ENCODE measurements at places on chromosomes 5 and 9. TPM values are rescaled to one million over a fixed set of nuclear protein-coding genes. Genes with fewer than 3 reads are reported as not detected.
A peak's percentile ranks its signal among the peaks of the same experiment; 100 is the strongest.

SPINK1 gene
- total RNA-seq: 1.4 TPM

FOXD4 gene
- total RNA-seq: 0.26 TPM

PCDHGC3 gene
- 27.4 TPM for total RNA-seq

MAMDC2 gene
- 5.4 TPM for total RNA-seq

PRUNE2 gene
- total RNA-seq: 3.3 TPM

KIF4B gene
- total RNA-seq: 0.03 TPM

PAPPA gene
- 0.41 TPM for total RNA-seq

HAUS6 gene
- total RNA-seq: 56.1 TPM

FAM221B gene
- total RNA-seq: not detected

FOXD4L4 gene
- total RNA-seq: not detected

DNA sequence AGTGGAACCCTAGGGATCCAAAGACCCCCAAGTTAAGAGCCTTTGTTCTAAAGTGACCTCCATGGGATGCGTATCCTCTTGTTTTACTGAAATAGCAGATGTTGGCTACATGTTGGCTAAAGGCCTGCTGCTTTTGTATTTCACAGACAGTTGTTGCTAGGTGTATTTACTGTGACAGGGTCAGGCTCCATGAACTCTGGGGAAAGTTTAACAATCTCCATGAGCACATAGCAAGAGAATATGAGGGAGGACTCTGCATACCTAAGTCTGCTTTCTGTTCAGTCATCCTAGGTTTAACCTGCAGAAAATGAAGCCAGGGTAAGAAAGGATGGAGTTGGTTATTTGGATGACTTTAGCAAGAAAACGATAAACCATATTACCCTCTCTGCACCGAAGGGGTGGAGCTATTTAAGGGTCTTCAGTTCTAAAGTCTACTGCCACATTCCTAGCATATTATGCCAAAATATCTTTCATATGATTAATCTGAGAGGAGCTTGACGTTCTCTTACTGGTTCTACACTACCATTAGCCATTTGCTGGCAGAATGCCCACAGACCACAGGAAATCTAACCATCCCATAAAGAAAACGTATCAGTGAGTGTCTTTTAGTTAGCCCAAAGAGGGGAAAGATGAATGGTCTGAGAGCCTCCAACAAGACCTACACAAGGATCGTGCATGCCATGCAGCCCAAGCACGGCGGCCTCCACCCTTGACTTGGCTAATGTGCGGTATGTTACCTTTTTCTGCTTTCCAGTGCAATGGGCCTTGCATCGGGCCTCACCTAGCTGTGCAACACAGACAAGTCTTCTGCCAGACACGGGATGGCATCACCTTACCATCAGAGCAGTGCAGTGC lies 127.8 kb downstream of the SAXO1 start:
- no peak for DNase-seq

- no peak for DNase-seq
Observed at GRCh38 chr5:66582499-66583165, 13.6 kb upstream of the MAST4 start.

DNA sequence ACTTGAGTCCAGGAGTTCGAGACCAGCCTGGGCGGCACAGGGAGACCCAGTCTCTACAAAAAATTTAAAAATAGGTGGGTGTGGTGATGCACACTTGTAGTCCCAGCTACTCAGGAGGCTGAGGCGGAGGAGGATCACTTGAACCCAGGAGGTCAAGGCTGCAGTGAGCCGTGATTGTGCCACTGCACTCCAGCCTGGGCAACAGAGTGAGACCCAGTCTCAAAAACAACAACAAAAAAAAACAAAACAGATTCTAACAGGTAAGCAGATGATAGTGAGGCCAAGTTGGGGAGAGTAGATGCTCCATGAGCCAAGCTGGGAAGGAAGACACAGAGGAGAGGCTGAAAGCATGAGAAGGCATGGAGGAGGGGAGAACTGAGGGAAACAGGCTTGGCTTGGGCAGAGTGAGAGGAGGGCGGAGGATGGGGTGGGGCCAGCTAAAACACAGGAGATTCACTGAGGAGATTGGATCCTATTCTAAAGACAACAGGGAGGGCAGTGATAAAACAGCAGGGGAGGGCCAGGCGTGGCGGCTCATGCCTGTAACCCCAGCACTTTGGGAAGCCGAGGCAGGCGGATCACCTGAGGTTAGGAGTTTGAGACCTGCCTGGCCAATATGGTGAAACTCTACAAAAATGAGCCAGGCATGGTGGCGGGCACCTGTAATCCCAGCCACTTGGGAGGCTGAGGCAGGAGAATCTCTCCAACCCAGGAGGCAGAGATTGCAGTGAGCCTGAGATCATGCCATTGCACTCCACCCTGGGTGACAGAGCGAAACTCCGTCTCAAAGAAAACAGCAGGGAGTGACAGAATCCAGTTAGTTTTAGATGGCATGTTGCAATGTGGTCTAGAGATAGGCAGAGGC lies 8.4 kb downstream of the RPS14 start:
- peak; percentile 71 for DNase-seq

DNA sequence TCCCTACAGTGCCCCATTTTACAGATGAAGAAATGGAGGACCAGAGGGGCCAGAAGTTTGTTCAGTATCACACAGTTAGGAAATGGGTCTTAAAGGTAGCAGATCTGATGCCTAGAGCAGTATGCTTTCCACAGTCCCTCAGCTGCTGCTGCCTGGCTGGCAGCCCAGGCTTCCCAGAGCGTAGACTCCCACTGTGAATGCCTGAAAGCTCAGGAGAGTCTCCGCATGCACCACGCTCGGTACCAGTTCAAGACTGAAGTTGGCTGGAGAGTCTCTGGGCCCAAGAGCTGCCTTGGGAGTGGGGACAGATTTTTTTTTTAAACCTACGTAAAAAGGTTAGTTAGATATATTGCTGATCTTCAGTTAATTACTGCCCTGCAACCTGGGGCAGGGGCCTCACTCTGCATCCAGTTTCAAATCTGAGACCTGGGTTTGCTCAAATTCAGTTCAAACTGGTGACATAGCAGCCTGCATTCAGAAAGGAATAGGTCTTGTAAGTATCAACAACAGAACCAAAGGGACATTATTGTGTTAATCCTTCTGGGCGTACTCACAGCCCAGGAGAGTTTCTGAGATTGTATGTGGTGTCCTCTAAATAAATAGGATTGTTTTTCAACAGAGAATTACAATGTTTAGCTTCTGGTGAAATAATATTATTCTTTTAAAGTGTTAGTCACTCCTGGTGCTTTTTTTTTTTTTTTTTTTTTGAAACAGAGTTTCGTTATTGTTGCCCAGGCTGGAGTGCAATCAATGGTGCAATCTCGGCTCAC lies 8.3 kb downstream of the NANS start:
- no peak for DNase-seq

DNA sequence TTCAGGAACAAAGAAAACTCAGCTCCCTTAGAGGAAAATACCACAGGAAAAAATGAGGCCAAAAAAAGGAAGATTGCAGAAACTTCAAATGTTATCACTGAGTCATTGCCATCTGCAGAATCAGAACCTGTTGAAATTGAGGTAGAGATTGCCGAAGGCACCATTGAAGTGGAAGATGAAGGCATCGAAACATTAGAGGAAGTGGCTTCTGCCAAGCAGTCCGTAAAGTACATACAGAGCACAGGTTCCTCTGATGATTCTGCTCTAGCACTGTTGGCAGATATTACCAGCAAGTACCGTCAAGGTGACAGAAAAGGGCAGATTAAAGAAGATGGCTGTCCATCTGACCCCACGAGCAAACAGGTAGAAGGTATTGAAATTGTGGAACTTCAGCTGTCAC lies 30.8 kb upstream of the NIM1K start:
- DNase-seq: no peak

DNA sequence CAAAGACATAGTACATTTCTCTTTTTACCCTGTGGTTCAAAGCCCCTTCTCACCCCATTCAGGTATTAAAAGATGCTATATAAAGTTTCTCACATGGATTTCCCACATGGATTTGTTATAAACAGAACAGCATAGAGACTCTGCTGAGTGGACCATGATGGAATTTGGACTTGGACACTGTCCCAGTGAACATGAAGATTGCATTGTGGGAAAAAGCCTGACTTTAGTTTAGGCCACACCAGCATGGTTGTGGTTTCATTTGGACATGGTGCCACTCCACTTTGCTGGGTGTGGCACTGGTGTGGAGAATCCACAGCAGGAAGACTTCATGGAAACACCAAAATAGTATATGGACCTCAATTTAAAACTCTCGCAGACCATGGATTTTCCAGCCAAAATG lies 124.6 kb downstream of the ARHGAP26 start:
- DNase-seq: no peak

DNA sequence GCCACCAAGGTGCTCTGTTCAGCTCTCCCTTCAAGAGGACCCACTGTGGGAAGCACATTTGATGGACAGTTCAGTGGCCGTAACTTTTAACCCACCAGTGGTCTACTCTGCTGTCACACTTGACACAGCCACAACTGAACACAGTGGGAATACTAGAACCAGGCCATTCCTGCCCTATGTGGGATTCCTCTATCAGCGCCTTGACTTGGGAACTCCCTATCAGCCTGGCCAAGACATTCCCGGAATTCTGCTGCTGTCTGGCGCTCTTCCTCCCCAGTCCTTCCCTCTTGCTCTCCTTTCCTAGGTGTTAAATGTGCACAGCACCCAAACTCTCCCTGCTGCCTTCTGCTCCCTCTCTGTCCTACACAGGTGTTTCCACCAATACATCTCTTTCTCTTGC lies 23.1 kb upstream of the SH3PXD2B start:
- DNase-seq: no peak

- no peak for DNase-seq
Observed at GRCh38 chr9:81529556-81530193, 159.7 kb downstream of the TLE1 start.

GRCh38 chr5:81420039-81420667 lies 26.2 kb upstream of the ACOT12 start:
- no peak for DNase-seq

DNA sequence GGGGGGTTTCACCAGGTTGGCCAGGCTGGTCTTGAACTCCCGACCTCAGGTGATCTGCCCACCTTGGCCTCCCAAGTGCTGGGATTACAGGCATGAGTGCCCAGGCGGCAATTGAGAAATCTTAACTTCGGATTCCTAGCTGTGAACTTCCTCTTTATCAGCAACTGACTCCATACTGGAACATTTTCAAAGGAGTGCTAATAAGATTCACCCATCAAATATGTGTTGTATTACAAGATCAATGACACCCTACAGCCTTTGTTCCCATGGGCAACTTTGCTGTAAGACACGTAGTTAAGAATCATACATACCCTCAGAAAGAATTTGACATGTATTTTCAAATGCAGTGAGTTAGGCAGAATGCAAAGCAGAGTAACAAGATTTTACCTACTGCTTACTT lies 23.1 kb upstream of the ACOT12 start:
- no peak for DNase-seq

- DNase-seq: no peak
Observed at GRCh38 chr5:104184264-104184663, 621.7 kb upstream of the NUDT12 start.

DNA sequence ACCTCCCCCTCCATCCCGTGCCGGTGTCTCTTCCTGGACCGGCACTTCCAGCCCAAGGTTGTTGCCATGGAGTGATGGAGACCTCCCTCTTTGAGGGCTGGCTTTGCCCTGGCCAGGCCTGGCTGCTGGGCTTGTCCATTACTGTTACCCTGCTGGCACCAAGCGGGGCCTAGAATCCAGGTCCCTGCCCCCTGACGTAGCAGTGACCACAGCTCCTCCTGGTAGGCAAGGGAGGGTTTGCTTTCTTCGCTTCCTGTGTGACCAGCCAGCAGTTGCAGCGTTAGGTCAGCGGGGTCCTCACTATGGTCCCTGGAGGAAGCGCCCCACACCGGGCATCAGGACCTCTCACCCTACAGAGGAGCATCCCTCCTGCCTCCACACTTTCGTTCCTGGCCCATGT lies 146.7 kb upstream of the COL5A1 start:
- DNase-seq: no peak

DNA sequence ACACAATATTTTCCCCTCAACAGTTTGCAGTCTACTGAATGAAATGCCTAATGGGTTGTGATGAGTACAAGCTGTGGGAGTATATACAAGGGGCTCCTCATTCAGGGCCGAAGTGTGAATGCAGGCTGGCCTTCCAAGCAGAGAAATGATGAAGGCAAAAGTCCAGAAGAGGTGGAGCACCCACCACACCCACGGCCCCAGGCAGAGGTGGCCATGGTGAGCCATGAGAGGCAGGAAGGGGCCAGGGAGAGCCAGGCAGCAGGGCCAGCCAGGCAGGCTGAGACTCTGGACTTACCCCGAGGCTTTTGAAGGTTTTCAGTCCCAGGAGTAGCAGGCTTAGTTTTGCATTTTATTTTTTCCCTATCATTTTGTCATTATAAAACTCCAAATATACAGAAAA lies 218.1 kb downstream of the AUH start:
- no peak for DNase-seq

DNA sequence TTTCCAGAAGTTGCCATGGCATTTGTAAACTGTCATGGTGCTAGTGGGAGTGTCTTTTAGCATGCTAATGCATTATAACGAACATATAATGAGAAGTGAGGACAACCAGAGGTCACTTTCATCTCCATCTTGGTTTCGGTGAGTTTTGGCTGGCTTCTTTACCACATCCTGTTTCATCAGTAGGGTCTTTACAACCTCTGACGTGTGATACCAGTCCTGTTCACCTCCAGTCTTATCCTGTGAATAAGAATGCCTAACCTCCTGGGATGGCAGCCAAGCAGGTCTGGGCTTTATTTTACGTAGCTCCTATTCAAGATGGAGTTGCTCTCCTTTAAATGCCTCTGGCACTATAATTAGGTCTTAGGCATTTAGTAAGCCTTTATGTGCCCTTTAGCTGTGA lies 20.4 kb upstream of the RFK start:
- no peak for DNase-seq

GRCh38 chr5:168315416-168316138 lies 24.1 kb downstream of the WWC1 start:
- DNase-seq: no peak

DNA sequence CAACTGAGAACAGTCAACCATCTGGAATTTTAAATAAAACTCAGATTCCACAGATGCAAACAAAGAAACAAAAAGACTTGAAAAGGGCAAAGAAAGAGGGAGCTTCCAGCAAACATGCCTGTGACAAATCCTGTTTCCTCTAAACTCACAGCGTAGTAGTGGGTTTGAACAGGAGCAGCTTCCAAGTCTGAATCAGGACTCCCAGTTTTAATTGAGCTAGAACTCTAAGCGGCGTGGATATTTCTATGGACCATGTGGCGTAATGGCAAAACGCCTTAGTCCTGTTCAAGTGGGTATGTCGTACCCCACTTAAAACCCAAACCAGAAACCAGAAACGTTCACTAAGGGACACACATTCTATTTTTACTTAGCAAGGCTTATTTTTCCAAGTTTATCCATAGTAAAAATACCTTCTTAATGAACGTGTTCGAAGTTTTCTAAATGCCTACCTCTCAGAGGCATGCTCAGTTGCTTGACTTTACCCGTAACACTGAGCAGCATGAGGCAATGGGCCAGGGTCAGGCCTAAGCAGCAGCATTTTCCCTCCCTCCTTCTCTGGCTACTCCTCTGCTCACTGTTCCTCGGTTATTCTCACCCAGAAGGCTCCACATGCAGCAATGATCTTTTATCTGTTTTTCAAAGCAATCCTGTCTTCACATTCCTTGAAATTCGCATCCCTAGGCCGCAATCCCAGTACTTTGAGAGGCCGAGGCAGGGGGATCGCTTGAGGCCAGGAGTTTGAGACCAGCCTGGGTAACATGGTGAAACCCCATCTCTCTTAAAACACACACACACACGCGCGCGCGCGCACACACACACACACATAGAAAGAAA lies 77.9 kb downstream of the FNBP1 start:
- no peak for DNase-seq

Data from H7 (cell line).